Peyer's patch (tissue), 4 donors: ENCODE measurements at places on chromosomes 4 and X. TPM values are rescaled to one million over a fixed set of nuclear protein-coding genes. Genes with fewer than 3 reads are reported as not detected.

- no peaks in the 10 kb centered on the region for H3K27me3 ChIP-seq
- no peaks in the 10 kb centered on the region for H3K36me3 ChIP-seq
- DNase-seq = no peak
- no peak overlapping the region for H3K4me3 ChIP-seq
- H3K27ac ChIP-seq = no peak overlapping the region
- no peaks in the 10 kb centered on the region for H3K4me1 ChIP-seq
Measured at GRCh38 chr4:60682901-60683300, 517.2 kb upstream of the ADGRL3 start.

- DNase-seq = no peak
- H3K27ac ChIP-seq = no peak overlapping the region
- H3K4me1 ChIP-seq = no peaks in the 10 kb centered on the region
- no peaks in the 10 kb centered on the region for H3K36me3 ChIP-seq
- H3K4me3 ChIP-seq = no peak overlapping the region
Measured at GRCh38 chr4:138555108-138555507, 313.0 kb upstream of the SLC7A11 start.

DNA sequence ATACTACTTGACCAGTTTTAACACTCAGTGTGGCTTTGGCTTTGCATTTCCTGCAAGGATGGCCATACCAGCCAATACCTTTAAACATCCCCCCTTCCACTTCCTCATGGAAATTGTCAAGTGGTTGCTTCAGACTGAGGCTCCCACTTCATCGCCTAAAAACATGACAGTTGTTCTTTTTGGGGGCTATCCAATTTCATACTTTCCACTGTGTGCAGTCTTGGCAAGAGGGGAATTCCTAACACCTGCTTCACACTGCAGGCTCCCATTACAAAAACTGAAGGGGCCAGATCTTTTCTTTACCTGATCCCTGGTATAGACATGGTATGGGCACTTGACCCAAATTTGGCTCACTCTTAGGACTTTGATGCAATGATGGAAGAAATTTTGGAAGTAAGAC is 28.5 kb upstream of the TSR2 start:
- no peaks in the 10 kb centered on the region for H3K36me3 ChIP-seq
- no peak overlapping the region for H3K4me3 ChIP-seq
- no peaks in the 10 kb centered on the region for H3K4me1 ChIP-seq
- H3K27ac ChIP-seq = no peak overlapping the region

GRCh38 chrX:21153503-21153902 is 220.7 kb upstream of the CNKSR2 start:
- no peak overlapping the region for H3K4me3 ChIP-seq
- no peak for DNase-seq
- no peaks in the 10 kb centered on the region for H3K4me1 ChIP-seq
- H3K27me3 ChIP-seq = no peaks in the 10 kb centered on the region

DNA sequence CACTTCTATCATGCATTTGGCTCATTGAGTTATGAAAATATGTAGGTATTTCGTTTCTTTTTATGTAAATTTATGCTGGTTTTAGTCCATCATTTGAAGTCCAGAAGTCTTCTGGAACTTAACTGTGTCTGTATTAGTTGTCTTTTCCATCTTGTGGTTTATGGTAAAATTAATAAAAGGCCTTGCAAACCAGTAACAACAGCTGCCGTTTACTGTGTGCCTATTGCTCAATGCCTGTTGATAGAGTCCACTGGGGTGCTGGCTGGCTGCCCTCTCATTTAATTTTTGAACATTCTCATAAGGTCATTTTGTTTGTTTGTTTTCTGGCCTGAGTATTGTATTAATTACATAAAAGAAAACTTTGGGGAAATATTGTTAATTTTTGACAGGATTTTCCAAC is 98.0 kb downstream of the NAA11 start:
- H3K4me3 ChIP-seq = no peak overlapping the region

DNA sequence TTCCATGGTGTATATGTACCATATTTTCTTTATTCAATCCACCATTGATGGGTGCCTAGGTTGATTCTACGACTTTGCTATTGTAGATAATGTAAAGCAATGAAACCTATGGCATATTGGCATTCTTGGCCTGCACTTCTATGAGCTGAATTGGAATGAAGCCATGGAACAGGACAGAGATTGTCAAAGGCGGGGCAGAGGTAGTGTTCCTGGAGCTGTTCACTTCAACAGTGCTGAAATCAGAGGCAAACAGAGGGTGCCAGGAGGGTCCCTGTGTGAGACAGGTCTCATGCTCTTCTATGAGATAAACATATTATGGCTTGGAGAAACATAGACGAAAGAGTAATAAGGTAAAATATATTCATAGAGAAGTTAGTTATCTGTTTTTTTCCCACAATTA is 342.6 kb upstream of the VCX start:
- no peak for DNase-seq
- H3K27me3 ChIP-seq = no peaks in the 10 kb centered on the region
- no peak overlapping the region for H3K27ac ChIP-seq
- no peaks in the 10 kb centered on the region for H3K4me1 ChIP-seq
- no peaks in the 10 kb centered on the region for H3K36me3 ChIP-seq
- H3K4me3 ChIP-seq = no peak overlapping the region

- no peaks in the 10 kb centered on the region for H3K36me3 ChIP-seq
- no peaks in the 10 kb centered on the region for H3K4me1 ChIP-seq
- H3K27ac ChIP-seq = no peak overlapping the region
- DNase-seq = no peak
- H3K27me3 ChIP-seq = no peaks in the 10 kb centered on the region
Measured at GRCh38 chr4:6032249-6033244, 14.3 kb upstream of the C4orf50 start.

DNA sequence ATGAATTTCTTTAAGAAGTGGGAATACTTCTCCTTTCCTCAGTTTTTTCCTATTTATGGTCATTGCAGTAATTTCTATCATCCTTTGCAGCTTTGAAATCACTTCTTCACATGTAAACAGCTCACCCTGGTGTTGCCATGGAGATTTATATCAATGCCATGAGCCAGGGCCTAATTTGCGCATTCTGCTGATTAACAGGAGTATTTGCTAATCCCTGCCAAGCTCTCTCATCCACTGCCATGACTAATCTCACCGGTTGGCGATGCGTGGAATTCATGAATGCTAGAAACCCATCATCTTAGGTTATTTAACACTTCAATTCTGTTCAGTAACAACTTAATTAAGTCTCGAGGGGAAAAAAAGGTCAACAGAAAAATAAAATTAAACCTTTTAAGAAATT is 11.8 kb upstream of the FGF13 start:
- no peaks in the 10 kb centered on the region for H3K27me3 ChIP-seq
- H3K4me1 ChIP-seq = no peaks in the 10 kb centered on the region
- DNase-seq = no peak
- no peaks in the 10 kb centered on the region for H3K36me3 ChIP-seq

GRCh38 chr4:189809839-189810238 is 130.8 kb upstream of the FRG1 start:
- no peak overlapping the region for H3K27ac ChIP-seq
- no peak for DNase-seq
- H3K4me3 ChIP-seq = no peak overlapping the region
- H3K27me3 ChIP-seq = no peaks in the 10 kb centered on the region

GRCh38 chr4:63155561-63155960 is 1253.7 kb downstream of the TECRL start:
- no peaks in the 10 kb centered on the region for H3K36me3 ChIP-seq
- H3K4me3 ChIP-seq = no peak overlapping the region
- no peaks in the 10 kb centered on the region for H3K27me3 ChIP-seq
- no peak overlapping the region for H3K27ac ChIP-seq
- no peak for DNase-seq
- no peaks in the 10 kb centered on the region for H3K4me1 ChIP-seq

DNA sequence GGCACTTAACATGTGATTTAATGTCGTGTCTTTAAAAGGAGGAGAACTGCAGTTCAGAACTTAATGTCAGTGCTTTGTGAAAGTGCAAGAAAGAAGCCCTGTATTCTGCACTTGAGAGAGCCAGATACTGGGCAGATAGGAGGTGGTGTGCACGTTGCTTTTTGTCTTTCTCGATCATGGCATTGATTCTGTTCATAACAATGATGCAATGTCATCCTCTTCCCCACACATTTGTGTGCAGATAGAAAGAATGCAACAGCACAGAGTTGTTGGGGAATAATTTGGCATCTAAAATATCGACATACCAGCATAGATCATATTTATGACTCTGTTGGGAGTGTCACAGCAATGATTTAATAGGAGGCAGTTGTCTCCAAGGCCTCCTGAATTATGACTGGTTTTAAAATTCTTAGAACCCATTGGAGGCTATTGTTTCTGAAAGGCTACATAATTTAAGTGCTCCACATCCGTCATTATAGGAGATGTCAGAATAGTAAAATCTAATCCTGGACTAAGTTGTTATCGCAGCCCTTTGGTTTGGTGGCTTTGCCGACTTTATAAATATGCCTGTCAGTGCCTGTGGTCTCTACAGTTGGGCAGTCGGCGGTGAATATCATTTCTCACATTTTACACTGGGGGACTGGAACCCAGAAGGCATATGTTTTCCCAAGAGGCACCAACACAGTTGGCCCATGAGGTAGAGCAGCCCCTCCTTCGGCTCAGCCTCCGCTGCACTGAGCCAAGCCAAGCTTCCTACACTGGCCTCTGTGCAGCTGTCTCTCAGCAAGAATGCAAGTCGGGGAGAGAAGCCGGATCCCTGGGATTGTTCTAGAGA is 124.9 kb downstream of the PTTG2 start:
- no peak overlapping the region for H3K27ac ChIP-seq
- no peaks in the 10 kb centered on the region for H3K27me3 ChIP-seq
- no peaks in the 10 kb centered on the region for H3K4me1 ChIP-seq
- H3K36me3 ChIP-seq = peaks cover 3% of the 10 kb centered on the region
- DNase-seq = no peak
- H3K4me3 ChIP-seq = no peak overlapping the region

DNA sequence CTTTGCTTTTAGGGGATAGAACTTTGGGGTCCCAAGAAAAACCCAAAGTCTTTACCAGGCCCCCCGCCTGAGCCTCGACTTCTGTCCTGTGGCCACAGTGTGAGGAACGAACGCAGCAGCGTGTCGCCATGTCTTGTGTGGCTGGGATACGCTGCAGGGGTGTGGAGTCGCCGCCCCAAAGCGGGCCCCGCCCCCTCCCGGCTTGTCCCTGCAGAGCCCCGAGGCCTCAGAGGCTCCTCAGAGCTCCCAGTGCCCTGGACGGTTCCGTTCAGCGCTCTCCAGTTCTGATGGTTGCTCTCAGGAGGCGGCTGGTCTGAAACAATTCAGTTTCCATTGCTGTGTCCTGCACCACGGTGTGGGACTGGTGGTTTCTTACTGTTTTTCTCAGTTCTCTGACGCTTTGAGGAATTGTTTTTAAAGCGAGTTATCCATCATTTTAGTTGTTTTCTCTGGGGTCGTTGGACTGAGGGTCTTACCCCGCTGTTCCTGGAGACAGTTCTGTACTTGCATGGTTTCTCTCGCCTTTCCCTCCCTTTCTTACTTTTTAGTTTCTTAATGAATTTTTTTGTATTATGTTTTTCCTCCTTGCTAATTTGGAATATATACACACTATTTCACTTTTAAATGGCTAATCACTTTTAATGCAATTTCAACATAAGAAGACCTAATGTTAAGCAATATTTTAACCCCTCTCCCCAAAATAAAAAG is 1.6 kb upstream of the IDUA start:
- peak; percentile 93 for DNase-seq
- no peak overlapping the region for H3K27ac ChIP-seq
- H3K27me3 ChIP-seq = no peaks in the 10 kb centered on the region
- peaks cover 15% of the 10 kb centered on the region for H3K4me1 ChIP-seq

- no peak overlapping the region for H3K4me3 ChIP-seq
- no peak overlapping the region for H3K27ac ChIP-seq
- no peaks in the 10 kb centered on the region for H3K36me3 ChIP-seq
- DNase-seq = no peak
- H3K4me1 ChIP-seq = no peaks in the 10 kb centered on the region
Measured at GRCh38 chrX:8010105-8010504, 82.9 kb upstream of the PNPLA4 start.

GRCh38 chr4:185480016-185480732 is 8.6 kb upstream of the CCDC110 start:
- H3K27ac ChIP-seq = no peak overlapping the region
- H3K27me3 ChIP-seq = no peaks in the 10 kb centered on the region
- no peaks in the 10 kb centered on the region for H3K36me3 ChIP-seq

DNA sequence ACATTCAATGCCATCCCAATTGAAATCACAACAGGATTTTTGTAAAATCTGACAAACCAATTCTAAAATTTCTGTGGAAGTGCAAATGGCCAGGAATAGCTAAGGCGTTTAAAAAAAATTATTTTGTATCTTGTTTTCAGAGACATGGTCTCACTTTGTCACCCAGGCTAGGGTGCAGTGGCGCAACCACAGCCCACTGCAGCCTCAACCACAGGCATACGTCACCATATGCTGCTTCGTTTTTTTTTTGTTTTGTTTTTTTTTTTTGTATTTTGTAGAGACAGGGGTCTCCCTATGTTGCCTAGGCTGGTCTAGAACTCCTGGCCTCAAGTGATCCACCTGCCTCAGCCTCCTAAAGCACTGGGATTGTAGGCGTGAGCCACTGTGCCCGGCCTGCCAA is 24.5 kb downstream of the ZNF41 start:
- H3K4me1 ChIP-seq = no peaks in the 10 kb centered on the region
- H3K27me3 ChIP-seq = no peaks in the 10 kb centered on the region
- H3K27ac ChIP-seq = no peak overlapping the region
- no peak for DNase-seq

DNA sequence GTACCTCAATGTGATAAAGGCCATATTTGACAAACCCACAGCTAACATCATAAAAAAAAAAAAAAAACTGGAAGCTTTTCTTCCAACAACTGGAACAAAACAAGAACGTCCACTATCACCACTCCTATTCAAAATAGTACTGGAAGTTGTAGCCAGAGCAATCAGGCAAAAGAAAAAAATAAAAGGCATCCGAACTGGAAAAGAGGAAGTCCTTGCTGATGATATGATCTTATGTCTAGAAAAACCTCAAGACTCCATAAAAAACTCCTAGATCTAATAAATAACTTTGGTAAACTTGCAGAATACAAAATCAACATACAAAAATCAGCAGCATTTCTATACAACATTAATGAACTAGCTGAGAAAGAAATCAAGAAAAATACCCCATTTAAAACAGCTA is 134.3 kb downstream of the TEX11 start:
- H3K4me3 ChIP-seq = no peak overlapping the region
- H3K27me3 ChIP-seq = no peaks in the 10 kb centered on the region
- H3K4me1 ChIP-seq = no peaks in the 10 kb centered on the region
- no peak for DNase-seq
- H3K36me3 ChIP-seq = no peaks in the 10 kb centered on the region

GRCh38 chr4:40719008-40719623 is 30.6 kb upstream of the NSUN7 start:
- no peak overlapping the region for H3K4me3 ChIP-seq
- peaks cover 7% of the 10 kb centered on the region for H3K4me1 ChIP-seq
- H3K36me3 ChIP-seq = no peaks in the 10 kb centered on the region
- H3K27ac ChIP-seq = peak overlapping the region; percentile 36
- no peak for DNase-seq

The MAGED1 gene
- total RNA-seq = 35.6 TPM

The NPY1R gene
- 1.6 TPM for total RNA-seq

The TMEM271 gene
- total RNA-seq = not detected

The NIPAL1 gene
- 14.7 TPM for total RNA-seq

The DRP2 gene
- total RNA-seq = 0.19 TPM

The CT45A2 gene
- not detected for total RNA-seq

The PPP4R3C gene
- not detected for total RNA-seq
